ENCODE measurements at places on chromosomes 4 and X. TPM values are rescaled to one million over a fixed set of nuclear protein-coding genes. Genes with fewer than 3 reads are reported as not detected.

The TRIM75 gene
- not detected for total RNA-seq

The SLC49A3 gene
- total RNA-seq, result 0.91 TPM

The CCSER1 gene
- 11.9 TPM for total RNA-seq

The UGT2B17 gene
- not detected for total RNA-seq

The MAGIX gene
- total RNA-seq, result 1.4 TPM

The LGI2 gene
- total RNA-seq, result 4.6 TPM

The TCEAL5 gene
- total RNA-seq, result not detected

The P2RY8 gene
- not detected for total RNA-seq

The MAGEC3 gene
- total RNA-seq, result not detected

DNA sequence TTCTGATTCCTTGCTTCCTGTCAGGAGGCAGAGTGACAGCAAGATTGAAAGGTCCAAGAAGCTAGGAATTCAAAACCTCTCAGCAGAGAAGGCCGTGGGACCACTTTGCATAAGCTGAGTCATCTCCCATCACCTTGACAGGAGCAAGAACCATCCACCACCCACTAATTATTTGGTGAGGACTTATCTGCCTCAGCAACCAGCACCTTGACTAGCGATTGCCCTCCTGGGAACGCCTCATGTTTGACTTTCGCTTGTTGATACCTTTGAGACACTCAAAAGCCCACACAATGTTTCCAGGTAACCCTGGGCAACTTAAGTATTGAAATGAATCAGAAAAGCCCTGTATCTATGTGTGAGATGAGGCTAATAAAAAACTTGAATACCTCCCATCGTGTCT is 233.5 kb upstream of the GYPA start:
- no peak for DNase-seq

- DNase-seq, result no peak
Measured at GRCh38 chr4:187354740-187355139, 631.1 kb upstream of the FAT1 start.

GRCh38 chrX:136773648-136774047 is 7.1 kb downstream of the ARHGEF6 start:
- DNase-seq, result no peak

GRCh38 chr4:172573899-172574298 is 594.7 kb upstream of the GALNT7 start:
- DNase-seq, result no peak

GRCh38 chrX:15877380-15877779 is 22.8 kb upstream of the AP1S2 start:
- no peak for DNase-seq

DNA sequence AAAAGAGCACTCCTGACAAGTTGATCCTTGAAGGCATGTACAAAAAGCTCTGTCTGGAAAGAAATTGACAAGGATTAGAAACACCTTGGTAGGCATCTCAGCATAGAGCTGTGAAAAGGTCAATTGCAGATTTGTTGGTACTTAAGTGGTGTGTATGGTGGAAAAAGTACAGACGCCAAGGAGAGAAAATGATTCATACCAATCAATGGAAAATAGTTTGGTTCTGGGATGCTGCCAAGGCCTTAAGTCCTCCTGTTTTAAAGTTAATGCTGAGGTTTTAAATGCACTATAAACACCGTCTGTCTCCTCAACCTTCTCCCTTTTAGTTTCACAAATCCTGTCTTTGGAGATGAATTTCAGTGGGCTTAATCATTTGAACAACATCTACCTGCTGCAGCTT is 524.1 kb downstream of the IL15 start:
- no peak for DNase-seq

GRCh38 chr4:125266901-125267604 is 47.7 kb upstream of the FAT4 start:
- no peak for DNase-seq

DNA sequence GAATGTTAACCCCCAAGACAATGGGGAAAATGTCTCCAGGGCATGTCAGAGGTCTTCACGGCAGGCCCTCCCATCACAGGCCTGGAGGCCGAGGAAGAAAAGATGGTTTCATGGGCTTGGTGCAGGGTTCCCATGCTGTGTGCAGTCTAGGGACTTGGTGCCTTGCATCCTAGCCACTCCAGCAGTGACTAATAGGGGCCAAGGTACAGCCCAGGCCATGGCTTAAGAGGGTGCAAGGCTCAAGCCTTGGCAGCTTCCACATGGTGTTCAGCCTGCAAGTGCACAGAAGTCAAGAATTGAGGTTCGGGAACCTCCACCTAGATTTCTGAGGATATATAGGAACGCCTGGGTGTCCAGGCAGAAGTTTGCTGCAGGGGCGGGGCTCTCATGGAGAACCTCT is 50.6 kb downstream of the BMP3 start:
- no peak for DNase-seq

- DNase-seq, result no peak
Measured at GRCh38 chr4:86717651-86718050, 123.5 kb downstream of the PTPN13 start.

DNA sequence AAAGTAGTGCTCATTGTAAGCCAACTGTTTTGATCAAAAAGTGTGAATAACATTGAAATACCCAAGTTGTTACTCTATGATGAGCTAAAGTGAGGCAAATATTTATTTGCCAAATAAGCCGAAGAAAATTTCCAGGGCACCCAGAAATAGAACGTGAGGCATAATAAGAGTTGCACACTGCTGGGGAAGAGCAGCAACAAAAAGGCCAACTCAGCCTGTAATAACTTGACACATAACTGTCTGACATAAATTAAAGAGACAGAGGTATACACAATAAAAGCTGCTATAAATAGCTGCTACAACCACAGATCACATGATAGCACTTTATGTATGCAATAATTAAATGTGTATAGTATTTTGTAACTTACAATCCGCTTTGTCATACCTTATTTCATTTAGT is 2.0 kb upstream of the ABCB7 start:
- DNase-seq, result no peak

DNA sequence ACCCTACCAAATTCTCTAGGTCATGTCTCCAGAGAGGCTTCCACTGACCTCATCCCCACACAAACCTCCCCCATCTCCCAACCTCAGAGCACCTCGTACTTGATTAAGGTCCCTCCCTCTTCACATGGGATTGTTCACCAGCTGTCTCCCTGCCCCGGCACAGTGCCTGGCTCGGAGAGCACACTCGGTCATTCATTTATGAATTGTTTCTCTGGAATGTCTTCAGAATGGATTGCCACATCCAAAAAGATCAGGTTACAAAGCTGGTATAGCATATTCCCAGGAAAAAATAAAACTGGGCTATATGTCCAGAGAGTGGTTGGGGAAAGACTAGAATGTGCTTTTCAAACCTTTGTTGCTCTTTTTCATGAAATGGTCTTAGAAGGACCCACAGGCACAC is 21.6 kb downstream of the JAKMIP1 start:
- no peak for DNase-seq

DNA sequence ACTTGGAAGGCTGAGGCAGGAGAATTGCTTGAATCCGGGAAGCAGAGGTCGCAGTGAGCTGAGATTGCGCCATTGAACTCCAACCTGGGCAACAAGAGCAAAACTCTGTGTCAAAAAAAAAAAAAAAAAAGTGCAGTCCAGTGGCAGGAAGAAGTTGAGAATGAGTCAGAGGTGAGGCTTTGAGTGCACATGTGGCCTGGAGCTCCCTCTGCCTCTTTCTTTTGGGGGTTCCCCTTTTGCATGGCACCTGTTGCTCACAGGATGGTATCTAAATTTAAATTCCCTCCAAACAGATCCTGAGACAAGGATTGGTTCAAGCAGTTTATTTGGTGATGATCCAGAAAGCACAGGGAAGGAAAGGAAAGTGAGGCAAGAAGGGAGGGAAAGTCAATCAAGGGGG is 151.4 kb upstream of the STX18 start:
- DNase-seq, result no peak

GRCh38 chr4:147285751-147286150 is 195.1 kb upstream of the EDNRA start:
- DNase-seq, result no peak

DNA sequence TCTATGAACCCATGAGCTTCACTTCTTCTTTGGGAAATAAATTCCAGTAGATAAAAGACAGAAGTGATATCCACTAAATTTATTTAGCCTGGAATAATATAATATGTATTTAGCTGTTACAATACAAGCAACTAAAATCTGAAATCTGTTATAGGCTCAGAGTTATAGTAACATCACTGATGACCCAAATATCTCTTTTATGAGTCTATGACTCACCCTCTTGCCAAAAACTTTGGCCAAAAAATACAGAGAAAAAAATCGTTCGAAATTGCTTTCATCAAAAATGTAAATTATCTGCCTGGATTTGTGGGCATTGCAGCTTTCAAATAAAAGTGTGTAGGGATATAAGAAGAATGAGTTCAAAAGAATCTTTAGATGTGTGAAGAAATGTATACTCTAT is 89.4 kb upstream of the DKK2 start:
- no peak for DNase-seq

- DNase-seq, result no peak
Measured at GRCh38 chrX:117996918-117997480, 119.6 kb downstream of the KLHL13 start.

- no peak for DNase-seq
Measured at GRCh38 chrX:21438792-21439191, 64.6 kb downstream of the CNKSR2 start.

- DNase-seq, result no peak
Measured at GRCh38 chr4:109411964-109412363, 21.7 kb upstream of the SEC24B start.

- DNase-seq, result no peak
Measured at GRCh38 chr4:112813790-112814189, 176.8 kb downstream of the LARP7 start.

- DNase-seq, result no peak
Measured at GRCh38 chr4:140903522-140904475, 147.6 kb upstream of the TBC1D9 start.

DNA sequence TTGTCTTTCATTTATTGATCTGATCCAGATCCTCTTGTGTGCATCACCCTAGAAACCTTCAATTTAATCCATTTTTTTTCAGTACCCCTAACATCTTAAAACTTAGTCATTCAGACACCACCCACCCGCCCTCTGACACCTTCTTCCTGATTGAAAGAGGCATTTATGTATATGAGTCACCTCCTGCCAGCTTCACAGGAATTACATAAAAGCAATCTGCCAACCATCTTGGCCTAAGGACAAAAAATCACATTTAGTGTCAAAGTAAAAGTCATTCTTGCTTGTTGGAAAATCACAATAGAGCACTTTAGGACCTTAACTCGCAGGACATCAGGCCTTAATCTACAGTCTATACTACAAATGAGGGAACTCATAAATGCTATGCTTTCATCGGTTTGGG is 52.1 kb downstream of the NDST3 start:
- no peak for DNase-seq

GRCh38 chrX:103329991-103330390 is at the start of gene TCEAL7:
TCEAL7 (plus strand) TSS chrX:103330239; CDS start chrX:103331404, 1,165 bp downstream.
- no peak for DNase-seq

- no peak for DNase-seq
Measured at GRCh38 chrX:51824061-51824460, 69.4 kb upstream of the MAGED1 start.

GRCh38 chr4:19194672-19195071 is 1057.0 kb upstream of the SLIT2 start:
- no peak for DNase-seq

DNA sequence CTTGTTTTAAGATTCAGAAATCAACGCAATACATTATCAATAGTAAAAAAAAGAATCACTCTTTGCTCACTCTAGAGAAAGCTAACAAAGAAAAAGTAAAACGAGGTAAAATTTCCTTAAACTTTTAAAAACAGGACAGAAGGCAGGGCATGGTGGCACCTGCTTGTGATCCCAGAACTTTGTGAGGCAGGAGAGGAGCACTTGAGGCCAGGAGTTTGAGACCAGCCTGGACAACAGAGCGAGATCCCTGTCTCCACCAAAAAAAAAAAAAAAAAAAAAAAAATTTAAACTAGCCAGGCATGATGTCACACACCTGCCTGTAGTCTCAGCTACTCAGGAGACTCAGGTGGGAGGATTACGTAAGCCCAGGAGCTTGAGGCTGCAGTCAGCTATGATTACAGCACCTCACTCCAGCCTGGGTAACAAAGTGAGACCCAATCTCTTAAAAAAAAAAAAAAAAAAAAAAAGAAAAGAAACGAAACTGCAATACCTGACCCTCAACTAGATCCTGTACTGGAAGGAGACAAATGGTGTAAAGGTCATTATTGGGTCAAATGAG is 3.5 kb downstream of the CCNI start:
- no peak for DNase-seq

GRCh38 chr4:15010038-15010585 is 7.8 kb downstream of the CPEB2 start:
- no peak for DNase-seq

DNA sequence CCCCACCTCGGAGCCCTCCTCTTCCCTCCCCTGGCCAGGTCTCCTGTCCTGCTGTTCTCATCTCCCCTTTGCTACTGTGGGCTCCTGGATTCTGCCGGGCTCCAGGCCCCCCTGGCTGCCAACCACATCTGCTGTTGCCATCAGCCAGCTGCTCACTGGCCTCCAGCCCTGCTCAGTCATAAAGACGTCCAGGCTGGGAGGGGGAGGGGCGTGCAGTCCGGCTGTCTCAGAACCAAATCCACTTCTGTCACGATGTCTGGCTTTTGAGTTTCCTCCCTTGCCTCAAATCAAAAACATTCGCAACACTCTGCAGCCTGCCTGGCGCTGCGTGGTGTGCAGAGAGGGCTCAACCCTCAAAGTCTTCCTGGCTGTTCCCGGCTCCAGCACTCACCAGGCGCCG is 7.1 kb downstream of the RASL11B start:
- no peak for DNase-seq

DNA sequence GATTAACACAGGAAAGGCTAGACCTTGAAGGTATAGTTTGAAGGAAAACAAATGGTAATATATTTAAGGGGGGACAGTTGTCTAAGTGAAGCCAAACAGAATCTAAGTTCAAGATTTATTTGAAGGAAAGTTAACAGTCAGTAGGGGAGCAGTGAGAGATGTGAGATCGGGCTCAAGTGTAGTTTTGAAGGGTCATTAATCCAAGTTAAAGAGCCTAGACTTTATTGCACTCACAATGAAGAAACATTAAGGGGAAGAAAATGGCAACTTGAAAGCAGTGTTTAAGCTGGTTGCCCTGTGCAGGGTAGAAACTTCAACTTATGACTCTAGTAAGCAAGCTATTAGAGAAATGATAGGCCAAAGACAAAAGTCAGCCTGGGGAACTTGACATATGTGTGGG is 1952.2 kb downstream of the PCDH7 start:
- DNase-seq, result no peak

DNA sequence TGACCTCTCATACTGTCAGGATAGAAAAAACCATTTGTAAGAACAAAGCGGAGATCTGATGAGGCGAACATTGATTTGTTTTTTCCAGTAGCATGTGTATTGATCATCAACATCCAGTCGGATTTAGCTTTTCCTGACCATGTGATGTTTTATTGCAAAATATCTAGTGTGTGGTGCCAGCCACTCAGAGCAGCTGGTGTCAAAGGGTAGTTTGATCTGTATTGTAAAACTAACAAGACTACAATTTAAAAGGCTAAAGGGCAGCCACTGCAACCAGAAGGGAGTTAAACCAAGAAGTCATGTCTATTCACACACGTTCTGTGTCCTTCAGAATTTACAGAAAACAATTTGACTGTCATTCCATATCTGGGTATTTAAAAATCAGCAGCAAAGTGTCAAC is 719.0 kb upstream of the FRG1 start:
- DNase-seq, result no peak
